ENCODE measurements at places on chromosomes 2 and 18. TPM values are rescaled to one million over a fixed set of nuclear protein-coding genes. Genes with fewer than 3 reads are reported as not detected.
A peak's percentile ranks its signal among the peaks of the same experiment; 100 is the strongest.

DNA sequence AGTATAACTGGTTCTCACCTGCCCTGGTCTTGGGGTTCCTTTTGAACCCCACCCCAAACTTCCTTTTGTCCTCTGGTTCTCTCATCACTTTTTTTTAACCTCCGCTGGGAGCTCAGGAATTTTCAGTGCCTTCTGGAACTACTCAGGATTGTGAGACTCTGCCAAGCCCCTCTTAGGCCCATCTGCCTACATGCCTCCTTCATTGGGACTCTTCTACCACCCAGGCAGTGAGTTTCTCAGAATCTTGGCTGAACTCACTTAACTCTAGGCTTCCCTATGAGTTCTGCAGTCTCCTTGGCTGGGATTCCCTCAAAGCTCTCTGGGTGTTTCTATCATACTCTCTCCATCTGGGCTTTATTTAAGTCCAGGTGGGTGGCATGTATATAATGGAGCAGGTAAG lies 86.3 kb downstream of the MDH1 start:
- DNase-seq: no peak

DNA sequence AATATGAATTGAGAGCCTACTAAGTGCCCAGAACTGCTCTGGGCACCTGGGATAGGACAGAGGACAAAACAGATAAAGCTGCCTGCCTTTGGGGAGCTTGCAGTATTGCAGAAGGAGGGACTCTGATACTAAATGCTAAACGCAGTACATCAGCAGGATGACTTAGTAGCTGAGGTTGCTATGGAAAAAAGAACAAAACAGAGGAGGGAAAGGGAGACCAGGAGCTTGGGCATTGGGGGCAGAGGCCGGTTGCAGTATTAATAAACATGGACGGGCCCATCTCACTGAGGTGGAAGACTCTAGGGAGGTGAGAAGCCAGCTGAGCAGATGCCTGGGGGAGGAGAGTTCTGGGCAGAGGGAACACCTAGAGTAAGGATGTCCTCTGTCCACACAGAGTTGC lies 66.1 kb upstream of the SP3 start:
- no peak for DNase-seq

GRCh38 chr2:25115902-25116301 lies 52.5 kb downstream of the POMC start:
- DNase-seq: no peak

DNA sequence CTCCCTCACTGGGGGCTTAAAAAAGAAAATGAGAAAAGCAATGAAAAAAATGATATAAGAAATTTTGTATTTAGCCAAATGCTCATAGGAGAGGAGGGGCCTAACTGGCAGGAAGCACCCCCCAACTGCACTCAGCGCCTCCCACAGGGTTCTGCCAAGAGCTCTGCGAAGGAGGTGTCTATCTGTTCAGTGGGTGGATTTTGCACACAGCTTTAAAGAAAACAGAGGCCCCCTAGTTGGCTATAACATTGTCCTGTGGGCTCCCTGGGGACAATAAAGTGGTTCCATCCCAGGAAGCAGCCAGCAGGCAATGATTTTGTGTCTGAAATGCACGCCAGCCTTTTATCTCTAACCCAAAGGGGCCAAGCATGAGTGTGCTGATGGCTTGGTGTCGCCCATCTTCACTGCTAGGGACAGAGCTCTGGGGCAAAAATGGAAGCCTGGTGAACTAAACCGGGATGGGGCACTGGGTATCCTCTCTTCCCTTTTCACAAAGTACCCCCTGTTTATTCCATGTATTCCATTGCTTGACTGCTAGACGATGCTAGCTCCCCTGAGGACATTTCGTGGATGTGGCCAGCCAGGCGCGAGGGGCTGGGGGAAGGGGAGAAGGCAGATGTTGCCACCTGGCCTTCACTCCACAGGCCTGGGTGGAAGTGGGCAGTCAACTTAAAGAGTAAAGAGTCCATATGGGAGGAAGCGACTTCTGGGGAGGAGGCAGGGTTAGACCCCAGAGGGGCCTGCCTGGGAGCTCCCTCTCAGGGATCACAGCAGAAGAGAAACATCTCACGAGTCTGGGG lies 205.7 kb downstream of the CYP26B1 start:
- DNase-seq: no peak

DNA sequence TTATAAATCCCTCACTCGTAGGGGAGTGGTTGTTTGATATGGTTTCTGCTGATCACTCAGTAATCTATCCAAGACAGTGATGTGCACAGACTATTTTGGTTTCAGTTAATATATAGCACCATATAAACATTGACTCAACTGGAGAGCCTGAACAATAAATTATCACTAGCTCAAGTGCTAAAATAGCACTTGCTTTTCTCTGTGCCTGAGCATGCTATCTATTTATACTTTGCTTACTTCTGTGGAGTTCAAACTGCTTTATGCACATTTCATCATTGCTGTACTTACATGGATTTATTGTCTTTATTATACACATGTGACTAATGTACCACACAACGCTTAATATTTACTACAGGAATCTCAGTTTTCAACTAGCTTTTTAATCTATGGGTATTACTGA lies 133.6 kb downstream of the BCL2 start:
- peak; percentile 39 for DNase-seq

Gene GATA6
- total RNA-seq: 2.9 TPM

- peak; percentile 63 for DNase-seq
These were observed 32.4 kb upstream of the NCK2 start for GRCh38 chr2:105712166-105712915.

- peak; percentile 70 for DNase-seq
These were observed 171.1 kb upstream of the RBMS1 start for GRCh38 chr2:160664603-160665140.

DNA sequence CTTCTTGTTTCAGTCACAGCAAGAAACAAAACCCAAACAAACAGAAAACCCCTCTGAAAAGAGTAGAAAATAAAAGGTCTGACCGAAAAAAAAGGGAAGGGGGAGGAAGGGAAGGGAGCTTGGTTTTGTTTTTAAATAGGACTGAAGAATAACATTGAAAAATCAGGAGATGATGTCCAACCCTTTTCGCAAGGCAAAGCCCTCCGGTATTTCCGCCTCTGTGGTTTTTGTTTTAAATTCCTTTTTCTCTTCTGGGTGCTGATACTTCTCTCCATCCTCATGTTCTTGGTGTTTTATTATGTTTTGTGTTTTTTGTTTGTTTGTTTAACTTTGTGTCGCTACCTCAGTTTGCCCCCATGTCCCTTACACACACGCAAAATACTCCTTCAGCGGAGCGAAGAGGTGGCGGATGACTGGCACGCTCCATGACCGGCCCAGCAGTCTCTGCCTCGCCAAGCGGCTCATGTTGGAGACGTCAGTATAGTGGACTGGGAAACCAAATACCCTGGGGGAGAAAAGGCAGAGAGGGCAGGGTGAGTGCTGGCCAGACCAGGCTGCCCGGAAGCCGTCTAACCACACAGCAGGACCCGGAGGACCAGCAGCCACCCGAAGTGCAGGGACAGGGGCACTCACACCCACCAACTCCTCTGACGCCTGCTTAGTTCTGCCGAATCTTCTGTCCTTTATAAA lies 65.7 kb upstream of the POMC start:
- DNase-seq: no peak

DNA sequence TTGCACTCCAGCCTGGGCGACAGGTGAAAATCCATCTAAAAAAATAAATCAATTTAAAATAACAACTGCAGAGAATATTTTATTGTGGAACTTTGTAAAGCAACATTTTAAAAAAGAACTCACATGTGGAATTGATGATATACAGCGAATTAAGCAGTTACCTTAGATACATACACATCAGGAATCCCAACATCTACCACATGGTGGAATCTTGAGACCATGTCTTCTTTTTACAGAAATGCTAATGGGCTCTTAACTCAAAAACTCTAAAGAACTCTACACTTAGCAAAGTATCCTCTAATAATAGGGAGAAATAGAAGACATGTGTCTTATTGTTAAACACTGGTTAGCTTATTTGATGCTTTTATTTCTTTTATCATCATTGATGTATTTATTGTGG lies 373.6 kb downstream of the CDH7 start:
- DNase-seq: peak; percentile 28

DNA sequence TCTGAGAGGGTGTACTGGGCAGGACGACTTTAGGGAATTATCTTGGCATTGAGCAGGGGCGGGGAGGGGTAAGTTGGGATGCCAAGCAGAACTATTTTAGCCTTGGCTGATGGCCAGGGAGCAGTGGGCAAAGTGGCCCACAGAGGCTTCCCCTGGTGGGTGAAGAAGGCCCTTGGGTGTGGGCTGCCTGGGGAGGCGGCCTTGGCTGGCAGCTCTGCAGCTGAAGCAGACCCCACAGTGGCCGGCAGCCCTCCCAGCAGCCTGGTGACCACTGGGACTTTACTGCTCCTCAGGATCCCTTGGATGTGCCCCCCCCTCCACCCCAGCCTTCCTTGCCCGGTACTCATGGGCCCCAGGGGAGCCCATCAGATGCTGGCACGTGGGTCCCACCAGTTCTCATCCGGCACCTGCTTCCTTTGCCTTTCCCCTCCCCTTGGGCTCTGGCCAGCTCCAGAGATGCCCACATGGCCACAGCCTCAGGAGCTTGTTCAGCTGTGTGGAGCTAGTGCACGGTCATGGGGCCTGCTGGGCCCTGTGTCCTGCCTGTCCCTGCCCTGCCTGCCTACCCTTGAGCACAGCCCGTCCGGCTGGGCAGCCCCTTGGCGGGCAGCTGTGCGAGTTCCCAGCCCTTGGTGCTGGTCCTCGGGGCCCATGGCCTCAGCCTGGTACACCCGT lies 122.1 kb upstream of the HS6ST1 start:
- DNase-seq: no peak

Gene ASTL
- total RNA-seq: not detected

- DNase-seq: no peak
These were observed 56.3 kb downstream of the RAPGEF4 start for GRCh38 chr2:172791953-172792352.

DNA sequence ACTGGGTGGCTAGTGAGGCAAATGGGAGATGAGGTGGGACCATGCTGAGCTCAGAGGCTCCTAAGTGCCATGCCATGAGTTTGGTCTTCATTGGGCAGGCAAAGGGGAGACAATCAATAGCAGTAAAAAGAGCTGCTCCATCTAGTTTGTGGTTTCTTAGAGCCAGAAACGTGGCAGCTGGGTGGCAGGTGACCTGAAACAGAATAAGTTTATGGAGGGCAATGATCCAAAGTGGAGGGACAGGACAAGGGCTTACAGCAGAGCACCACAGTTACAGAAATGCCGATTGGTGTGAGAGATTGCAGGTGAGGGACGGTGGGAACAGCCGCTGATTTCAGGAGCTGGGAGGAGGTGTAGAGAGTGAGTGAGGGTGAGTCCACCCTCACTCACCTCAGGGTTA lies 237.0 kb downstream of the LPIN1 start:
- no peak for DNase-seq

- no peak for DNase-seq
These were observed 40.2 kb downstream of the ONECUT2 start for GRCh38 chr18:57475408-57475807.

DNA sequence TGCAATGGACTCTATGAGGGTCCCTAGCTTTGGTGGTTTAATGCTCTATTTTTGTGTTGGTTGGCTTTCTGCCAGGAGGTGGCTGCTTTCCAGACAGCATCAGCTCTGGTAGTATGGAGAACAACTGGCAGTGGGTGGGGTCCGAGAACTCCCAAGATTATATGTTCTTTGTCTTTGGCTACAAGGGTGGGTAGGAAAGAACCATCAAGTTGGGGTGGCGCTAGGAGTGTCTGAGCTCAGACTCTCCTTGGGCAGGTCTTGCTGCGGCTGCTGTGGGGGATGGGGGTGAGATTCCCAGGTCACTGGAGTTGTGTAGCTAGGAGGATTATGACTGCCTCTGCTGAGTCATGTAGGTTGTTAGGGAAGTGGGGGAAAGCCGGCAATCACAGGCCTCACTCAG lies 976.1 kb upstream of the GYPC start:
- DNase-seq: no peak

Gene RIF1
- 25.3 TPM for total RNA-seq

Gene TMEM169
- total RNA-seq: 0.51 TPM

Gene LRRTM4
- total RNA-seq: not detected

DNA sequence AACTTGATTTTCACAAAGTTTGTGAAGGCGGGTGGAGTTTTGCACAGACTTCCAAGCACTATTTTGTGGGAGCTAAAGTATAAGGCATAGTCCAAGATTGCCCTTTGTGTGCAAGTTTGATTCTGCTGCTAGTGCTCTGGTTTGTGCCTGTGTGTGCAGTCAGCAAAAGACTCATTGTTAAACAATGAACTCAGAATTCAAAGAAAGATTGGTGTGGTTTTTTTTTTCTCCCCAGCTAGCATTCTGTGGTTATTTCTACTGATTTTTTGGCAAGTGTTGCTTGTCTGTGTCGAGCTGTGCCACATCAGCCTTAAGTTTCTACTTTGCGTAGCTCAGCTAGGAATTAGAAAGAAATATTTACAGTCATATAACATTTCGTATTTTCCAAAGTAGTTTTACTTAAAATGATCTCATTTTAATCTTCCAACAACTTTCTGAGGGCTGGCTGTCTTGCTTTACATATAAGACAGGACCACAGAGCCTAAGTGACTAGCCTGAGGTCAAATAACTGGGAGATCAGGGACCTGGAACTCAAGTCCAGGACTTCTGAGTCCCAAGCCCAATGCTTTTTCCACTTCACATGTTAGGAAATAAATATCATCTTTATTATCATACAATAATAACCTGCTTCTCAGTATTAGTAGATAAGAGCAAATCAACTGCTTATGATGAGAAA lies 69.8 kb downstream of the BABAM2 start:
- peak; percentile 54 for DNase-seq

DNA sequence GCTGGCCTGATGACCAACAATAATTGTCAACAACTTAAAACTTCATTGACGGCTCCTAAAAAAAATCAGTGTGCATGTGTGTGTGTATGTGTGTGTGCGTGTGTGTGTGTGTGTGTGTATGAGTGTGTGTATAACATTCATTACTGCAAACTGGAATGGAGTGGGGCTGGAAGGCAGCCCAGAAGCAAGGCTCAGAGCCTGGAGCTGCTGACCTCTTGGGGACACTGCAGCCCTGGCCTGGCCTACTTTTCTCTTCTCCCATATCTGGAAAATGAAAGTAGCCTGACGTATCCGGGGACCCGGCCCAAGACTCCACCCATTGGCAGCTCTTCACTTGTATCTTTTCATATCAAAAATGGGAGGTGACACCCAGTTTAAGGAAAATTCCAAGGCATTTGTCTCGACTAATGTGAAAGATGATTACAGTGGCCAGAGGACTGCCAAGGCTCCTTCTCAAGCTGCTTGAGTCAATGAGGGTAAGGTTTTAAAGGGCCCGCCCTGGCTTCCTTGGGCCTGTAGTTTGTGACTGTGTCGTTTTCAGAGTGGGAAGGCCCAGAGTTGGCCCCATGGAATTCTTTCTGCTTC lies 72.4 kb upstream of the IL1R1 start:
- no peak for DNase-seq

Gene RNF152
- total RNA-seq: 31.9 TPM

Gene TRIM43
- under 0.01 TPM for total RNA-seq

DNA sequence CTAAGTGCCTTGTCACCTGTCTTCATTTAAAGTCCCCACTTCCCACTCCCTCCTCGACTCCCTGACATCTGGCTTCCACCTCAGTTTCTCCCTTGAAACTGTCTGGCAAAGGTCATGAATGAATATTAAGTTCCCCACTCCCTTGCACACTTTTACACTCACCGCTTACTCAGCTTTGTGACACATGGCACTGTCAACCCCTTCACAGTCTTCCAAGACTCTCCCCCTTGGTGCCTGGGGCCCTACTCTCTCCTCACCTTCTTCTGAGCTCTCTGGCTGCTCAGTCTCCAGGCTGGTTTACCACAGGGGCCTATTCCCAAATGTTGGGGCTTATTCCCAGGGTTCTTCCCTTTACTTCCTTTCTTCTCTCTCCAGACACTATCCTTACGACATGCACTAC lies 17.9 kb upstream of the PTPN4 start:
- peak; percentile 50 for DNase-seq

GRCh38 chr2:70240599-70240998 lies 7.8 kb downstream of the TIA1 start:
- no peak for DNase-seq

GRCh38 chr18:75341267-75341666 lies 86.2 kb downstream of the SMIM21 start:
- DNase-seq: no peak
